ENCODE measurements at places on chromosomes 5 and 9.

- no peak for DNase-seq
These were observed 165.1 kb downstream of the PLK2 start for GRCh38 chr5:58294598-58295305.

DNA sequence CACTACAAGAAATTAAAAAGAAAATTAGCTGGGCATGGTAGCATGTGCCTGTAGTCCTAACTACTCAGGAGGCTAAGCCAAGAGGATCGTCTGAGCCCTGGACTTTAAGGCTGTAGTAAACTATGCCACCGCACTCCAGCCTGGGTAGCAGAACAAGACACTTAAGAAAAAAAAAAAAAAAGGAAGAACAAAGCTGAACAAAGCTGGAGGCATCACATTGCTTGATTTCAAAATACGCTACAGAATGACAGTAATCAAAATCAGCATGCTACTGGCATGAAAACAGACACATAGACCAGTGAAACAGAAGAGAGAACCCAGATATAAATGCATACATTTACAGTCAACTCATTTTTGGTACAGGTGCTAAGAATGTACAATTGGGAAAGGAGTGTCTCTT lies 14.5 kb upstream of the OTULIN start:
- no peak for DNase-seq

DNA sequence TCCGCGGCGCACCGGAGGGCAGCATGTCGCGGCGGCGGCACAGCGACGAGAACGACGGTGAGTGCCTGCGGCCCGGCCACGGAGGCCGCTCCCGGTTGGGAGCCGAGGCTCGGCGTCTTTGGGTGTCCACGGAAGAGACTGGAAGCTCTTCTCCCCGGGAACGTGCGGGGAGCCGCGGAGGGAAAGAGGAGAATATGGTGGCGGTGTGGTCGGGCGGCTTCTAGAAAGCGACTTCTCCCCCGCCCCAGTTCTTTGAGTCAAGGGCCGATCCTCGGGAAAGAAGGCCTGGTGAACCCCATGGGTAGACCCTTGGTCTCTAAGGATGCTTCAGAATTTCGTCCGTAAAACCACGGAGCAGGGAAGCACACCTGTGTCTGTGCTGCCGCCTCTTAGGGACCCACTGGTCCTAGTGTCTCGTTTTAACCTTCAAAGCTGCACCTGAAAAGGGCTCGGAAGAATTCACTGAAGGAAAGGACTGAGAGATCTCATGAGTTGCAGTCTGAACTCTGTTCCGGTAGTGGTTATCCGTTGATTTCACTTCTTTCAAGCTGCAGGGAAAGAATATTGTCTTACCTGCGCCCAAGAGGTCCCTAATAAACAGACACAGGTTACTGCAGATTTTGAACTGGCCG lies 354 bp downstream of the NCBP1 start:
- DNase-seq: no peak

DNA sequence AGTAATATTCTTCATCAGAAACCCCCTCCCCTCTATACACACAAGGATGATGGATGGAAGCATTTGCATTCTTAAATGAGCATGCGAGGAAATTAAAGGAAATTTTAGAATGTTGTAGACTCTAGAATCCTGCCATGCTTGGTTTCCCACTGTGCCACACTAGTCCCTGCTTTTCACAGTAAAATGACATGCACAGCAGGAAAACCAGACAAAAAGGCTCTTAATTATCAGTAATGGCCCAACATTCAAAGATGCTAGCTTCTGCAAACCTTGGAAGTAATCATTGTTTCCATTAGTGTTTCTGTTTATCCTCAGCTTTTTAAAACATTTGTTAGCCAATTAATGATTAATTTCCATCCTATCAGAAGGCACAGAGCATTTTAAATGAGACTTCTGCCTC lies 255.8 kb downstream of the SLCO4C1 start:
- DNase-seq: no peak

DNA sequence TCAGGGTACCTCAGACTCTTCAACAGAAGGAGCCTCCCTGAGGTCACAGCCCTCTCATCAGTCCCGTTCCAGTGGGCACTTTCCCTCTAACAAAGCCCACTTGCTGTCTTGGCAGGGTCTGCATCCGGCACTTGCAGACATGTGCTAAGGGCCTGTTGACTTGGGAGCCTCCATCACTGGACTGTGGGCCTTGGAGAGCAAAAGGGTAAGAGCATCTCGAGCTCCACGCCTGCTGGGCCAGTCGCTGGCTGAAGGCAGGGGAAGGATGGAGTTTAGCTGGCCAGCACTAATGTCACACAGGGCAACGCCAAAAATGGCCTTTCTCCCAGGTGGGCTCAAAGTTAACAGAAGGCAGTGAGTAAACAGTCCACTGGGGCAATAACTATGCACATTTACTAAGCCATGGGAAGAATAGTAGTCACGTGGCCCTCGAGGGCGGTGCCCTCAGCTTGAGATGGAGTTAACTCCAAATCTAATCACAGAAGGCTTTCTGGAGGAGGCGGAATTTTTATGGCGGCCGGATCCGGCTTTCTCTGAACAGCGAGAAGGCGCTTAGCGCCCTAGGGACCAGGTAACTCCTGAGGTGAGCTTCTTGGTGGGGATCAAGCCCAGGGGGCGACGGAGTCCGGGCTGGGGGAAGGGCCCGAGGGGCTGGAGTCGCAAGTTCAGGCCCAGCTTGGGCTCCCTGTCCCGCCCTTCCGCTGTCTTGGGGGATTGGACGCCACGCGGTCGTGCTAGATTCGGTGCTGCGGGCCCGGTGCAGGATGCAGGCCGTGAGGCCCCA lies 2.0 kb upstream of the NSD1 start:
- DNase-seq: no peak
